ENCODE measurements at places on chromosomes 6 and 20.

- DNase-seq: no peak
These were observed 14.9 kb downstream of the MICA start for GRCh38 chr6:31418251-31418650.

DNA sequence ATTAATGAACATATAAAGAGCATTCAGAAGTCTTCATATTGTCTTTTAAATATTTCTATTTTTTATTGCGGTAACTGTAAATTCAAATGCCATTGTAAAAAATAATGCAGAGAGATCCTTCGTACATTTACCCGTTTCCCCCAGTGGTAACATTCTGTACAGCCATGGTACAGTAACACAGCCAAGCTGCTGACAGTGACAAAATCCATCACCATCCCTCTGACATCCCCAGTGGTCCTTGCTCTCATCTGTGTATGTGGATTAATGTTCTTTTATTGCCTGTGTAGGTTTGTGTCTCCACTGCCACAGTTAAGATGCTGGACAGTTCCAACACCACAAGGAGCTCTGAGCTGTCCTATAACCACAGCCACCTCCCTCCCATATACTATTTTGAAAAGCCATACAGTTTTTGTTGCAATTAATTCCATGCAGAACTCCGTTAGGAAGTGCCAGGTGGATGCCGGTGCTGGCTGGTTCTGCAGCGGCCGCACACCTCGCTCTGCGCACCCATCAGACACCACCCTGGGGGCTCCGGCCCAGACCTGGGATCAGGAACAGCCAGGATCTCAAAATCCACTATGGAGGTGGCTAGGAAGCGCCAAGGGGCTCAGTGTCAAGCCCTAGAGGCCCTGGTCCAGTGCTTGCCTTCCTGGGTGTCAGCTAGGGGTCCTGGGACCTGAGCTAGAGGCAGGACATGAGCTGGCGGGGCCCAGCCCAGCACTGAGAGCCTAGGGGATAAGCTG lies 93.1 kb upstream of the PMEPA1 start:
- DNase-seq: no peak

DNA sequence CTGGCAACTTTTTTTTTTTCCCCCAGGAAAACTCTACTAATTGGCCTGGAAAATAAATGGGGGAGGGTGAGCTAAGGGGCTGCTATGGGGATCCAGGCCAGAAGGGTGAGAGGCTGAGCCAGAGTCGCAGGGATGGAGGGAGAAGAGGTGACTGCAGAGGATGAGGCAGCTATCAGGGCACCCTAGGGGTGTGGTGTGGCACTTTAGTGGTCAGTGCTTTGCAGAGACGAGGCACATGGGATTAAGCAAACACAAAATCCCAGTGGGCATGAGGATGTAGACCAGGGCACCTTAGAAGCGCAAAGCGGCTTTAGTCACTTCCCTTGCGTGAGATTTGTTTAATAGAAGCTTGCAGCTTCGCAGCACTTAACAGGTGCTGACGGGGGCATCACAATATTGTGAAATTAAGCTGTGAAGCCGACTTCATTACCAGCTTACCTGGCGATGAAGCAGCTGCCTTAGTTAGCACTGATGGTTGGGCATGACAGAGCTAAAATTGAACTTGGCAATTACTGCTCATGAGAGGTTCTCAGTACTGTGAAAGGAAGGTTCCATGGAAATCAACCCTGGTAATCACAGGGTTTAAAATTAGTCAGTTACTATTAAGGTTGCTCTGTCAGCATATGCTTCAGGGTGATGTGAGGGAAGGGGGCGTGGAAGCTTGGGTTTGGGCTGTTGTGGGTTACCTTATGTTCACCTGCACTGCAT lies 26.0 kb downstream of the TOX2 start:
- no peak for DNase-seq

DNA sequence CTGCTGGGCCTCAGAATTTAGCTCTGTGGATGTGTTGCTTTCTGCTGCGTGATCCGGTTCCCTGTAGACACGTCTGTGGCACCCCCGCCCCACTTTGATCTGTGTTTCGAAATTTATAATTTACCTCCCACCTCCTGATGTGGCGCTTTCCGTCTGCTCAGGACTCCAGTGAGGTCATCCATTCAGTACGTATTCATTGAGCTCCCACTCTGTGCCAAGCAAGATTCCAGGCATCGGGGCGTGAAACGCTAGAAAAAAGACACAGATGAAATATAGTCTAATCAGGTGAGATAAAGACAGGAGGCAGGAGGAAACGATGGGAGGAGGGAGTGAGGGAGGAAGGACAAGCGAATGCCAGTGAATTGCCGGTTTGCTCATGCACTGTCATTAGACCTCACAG lies 431.9 kb upstream of the SULF2 start:
- no peak for DNase-seq

GRCh38 chr6:25377664-25378063 lies 98.5 kb downstream of the CARMIL1 start:
- DNase-seq: no peak
